ENCODE measurements at places on chromosomes 6 and 20.

- DNase-seq: no peak
Measured at GRCh38 chr6:80922916-80923455, 816.5 kb downstream of the BCKDHB start.

GRCh38 chr6:140178935-140179334 is 804.5 kb upstream of the CITED2 start:
- DNase-seq: no peak

- DNase-seq: no peak
Measured at GRCh38 chr6:109262261-109262660, 120.0 kb downstream of the CD164 start.

DNA sequence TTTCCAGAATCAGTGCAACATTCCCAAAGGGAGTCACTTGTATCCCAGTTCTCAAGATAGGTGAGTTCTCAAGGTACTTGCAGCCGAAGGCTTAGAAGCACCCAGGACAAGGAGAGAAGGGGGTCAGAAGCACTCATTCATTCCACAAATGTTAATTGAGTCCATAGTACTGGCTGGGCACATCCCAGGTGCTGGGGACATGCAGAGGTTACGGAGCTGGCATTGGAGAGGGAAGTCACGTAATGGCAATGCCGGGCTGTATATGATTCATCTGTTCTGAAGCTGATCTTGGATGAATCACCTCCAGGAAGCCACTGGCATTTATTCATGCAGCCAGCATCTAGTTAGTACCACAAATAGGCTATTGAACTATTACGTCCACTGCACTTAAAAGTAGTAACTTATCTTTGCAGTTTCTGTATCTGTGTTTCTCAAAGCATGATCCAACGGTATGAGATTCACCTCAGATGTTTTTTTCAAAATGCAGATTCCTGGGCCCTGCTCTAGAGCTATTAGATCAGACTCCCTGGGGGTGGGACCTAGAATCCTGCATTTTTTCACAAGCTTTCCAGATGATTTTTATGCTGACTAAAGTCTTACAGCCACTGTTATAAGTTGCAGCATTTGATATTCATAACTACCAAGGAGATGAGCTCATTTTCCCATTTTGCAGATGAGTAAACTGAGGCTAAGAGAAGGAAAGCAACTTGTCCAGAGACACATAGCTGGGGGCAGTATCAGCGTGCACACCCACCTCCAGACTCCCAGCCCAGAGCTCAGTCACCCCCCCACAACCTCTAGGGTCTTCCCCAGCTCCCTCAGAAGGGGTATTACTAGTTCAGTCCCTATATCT is 44.1 kb upstream of the ID1 start:
- peak; percentile 86 for DNase-seq

- DNase-seq: no peak
Measured at GRCh38 chr6:97205966-97206365, 77.0 kb downstream of the MMS22L start.

DNA sequence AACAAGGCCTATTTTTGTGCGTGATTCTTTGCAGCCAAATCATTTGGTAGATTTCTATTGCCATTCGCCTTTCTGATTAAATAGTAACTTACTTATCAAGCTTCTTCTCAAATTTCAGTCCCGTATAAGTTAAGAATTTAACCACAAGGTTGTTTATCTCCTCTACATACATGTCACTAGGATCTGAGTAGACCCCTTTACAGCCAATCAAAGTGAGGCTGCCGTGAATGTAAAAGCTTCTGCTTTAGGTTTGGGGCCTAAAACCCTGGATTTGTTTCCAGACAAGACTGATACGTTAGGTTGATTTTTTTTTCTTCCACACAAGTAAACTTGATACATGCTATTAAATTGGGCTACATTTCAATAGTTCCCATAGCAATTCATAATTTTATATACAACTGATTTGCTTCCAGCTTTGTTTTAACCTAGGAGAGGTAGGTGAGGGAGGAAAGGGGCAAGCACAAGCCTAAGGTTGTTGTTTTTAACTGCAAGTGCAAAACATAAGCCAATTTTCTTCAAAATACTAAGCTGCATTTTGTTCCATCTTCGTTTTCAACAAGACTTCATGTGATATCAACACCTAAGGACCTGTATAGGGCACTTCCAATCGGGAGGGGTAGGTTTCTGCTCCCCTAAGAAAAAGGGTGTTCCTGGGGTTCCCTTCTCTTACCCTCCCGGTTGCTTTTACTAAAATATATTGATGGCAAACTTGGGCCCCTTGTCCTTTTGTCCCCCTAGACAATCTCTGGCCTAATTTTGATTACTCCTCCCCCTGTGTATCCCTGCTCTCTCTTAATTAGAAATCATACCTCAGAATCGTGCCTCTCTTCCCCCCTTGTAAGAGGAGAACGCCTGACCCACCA is 1.7 kb downstream of the RANBP9 start:
- DNase-seq: no peak

DNA sequence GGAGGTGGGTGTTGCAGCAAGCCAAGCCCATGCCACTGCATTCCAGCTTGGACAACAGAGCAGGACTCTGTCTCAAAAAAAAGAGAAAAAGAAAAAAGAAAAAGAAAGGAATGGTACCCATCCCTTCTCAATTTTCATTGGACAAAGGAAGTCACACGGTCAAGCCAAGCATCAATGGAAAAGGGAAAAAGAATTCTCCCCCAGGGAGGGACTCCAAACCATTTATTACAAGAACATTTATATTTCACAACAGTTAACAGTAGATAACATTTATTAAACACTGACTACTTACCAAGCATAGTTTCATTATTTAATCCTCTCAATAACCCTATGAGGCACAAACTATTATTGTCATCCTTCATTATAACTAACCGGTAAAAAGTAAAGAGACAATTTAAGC is 6.6 kb upstream of the KIF13A start:
- DNase-seq: no peak

- no peak for DNase-seq
Measured at GRCh38 chr6:40349123-40349900, 237.9 kb downstream of the LRFN2 start.

DNA sequence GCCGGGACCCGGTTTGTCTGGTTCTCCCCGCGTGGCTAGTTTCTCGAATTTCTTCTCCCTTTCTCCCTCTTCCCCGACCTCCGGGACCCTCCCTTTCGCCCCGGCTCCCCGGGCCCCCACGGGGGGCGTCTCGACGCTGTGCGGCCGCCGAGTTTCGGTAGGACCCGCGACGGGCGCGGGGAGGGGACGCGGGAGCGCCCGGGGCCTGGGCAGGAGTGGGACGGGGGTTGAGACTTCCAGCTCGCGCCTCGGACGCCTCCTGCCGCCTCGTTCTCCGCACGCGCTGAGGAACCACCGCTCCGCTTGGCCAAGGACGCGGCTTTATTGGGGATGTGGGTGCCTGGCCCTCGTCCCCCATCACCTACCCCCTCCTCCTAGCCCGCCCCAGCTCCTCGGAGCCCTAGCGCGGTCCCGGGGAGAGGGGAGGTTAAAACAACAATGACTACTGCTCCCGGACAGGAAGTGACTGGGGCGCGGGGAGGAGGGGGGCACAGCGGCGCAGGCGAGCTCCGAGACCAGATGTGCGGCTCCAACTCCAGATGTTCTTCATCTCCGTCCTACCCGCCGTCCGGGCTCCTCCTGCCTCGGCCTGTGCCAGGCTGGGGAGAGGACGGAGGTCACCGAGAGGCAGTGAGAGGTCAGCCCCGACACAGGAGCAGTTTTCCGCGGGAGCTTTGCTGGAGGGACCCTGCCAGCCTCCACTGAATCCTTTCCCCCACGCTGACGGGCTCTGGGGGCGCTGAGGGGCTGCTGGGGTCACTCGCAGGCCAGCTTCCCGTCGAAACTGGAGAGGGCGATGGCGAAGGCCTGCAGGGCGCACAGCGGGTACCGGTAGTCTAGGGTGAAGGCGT is 917 bp upstream of the TEAD3 start:
- peak; percentile 75 for DNase-seq

- no peak for DNase-seq
Measured at GRCh38 chr20:4853004-4853403, 131.3 kb downstream of the PRND start.

DNA sequence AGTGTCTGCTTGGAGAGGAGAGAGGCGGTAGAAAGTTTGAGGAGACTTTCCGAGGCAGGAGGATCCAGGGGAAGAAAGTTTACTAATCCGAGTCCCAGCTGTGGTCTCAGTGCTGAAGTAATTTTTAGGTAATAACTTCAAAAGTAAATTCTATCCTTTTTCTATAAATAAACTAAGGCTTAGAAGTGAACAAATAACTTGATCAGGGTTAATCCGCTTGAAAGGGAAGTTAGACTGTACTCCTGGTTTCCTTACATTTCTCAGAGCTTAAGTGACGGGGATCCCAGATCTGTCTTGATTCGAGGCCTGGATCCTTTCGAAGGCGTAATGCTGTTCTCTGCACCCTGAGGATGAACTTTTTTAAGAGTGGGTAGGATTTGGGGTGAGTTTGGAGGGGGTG is 2.6 kb downstream of the STK35 start:
- DNase-seq: no peak

DNA sequence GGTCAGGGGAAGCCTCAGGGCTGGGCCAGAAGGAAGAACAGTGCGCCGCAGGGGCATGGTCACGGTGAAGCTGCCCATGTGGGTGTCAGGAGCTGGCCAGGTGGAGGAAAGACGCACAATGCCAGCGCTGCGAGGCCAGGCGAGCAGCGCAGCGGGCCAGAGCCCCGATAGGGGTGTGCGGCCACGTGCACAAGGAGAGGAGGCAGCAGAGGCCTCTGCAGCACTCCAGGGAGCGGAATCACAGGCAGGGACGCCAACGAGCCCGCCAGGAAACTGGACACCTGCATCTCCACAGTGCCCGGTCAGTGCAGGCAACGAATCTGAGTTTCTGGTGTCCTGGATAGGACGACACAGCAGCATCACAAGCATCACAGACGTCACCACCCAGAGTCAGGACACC is 35.7 kb downstream of the TAF4 start:
- no peak for DNase-seq

DNA sequence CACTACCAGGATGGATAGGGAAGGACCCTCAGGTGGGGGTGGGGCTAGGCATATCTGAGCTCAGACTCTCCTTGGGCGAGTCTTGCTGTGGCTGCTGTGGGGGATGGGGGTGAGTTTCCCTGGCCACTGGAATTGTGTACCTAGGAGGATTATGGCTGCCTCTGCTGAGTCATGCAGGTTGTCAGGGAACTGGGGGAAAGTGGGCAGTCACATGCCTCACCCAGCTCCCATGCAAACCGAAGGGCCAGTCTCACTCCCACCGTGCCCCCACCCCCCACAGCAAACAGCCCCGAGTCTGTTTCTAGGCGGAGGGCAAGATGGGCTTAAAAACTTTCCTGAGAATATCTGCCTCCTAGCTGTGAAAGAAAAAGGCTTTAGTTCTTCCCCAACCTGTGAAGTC is 210.3 kb upstream of the FERMT1 start:
- no peak for DNase-seq

GRCh38 chr6:130240232-130240631 is 17.5 kb upstream of the SAMD3 start:
- peak; percentile 17 for DNase-seq

GRCh38 chr20:50373674-50374286 is 136.4 kb upstream of the PTPN1 start:
- no peak for DNase-seq

DNA sequence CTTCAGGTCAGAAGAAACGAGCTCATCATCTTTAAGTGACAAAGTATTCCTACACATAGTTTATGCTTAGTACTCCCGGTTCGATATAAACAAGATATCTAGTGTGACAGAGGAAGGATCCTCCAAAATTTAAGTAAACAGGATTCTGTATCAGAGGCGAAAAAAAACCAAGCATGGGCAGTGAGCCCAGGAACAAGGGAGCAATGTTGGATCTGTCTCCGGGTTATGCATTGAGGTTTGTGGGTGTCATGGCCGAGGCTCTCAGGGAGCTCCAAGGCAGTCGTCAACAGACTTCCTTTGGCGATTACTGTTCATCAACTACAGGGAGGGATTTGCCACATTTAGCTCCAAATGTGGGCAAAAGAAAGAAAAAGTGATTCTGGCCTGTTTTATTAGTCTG is 319.5 kb downstream of the CBLN4 start:
- DNase-seq: no peak

- peak; percentile 60 for DNase-seq
Measured at GRCh38 chr6:161434921-161435747, 161.3 kb upstream of the AGPAT4 start.

GRCh38 chr6:170497841-170498301 is 55.2 kb downstream of the PSMB1 start:
- DNase-seq: no peak

GRCh38 chr6:148037496-148037895 is 305.1 kb upstream of the SASH1 start:
- no peak for DNase-seq
